ENCODE measurements at places on chromosomes 7 and 10.

- DNase-seq = no peak
Measured at GRCh38 chr7:91169830-91170191, 94.4 kb upstream of the FZD1 start.

DNA sequence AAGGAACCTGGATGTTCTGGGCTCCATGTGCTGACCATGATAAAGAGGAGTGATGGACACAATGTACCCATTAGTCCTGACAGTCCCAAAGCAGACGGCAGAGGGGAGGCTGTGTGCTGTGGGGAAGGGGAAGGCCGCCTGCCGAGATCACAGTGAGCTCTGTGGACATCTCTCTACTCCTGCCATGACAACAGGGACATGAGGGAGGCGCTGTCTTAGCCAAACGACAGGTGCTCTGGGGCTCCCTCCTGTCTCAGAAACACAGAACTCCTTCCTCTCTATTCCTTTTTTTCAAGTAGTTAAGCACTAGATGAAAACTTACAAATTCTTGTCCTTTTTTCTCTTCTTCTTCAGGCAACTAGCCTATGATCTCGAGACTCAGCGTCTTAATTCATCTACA lies 113.1 kb downstream of the RNF32 start:
- DNase-seq = no peak

DNA sequence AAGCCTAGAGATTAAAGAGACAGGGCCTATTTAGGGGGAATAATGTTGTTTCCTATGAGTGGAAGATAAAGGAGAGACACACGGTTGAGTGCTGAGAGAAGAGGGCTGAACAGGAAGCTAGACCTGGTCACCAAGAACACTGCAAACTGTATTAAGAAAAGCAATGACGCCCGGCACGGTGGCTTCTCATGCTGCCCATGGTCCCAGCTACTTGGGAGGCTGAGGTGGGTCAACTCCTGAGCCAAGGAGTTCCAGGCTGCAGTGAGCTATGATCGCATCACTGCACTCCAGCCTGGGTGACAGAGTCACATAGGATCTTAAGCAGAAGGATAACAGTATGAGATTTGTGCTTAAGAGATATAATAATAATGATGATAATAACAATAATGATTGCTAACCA lies 19.7 kb upstream of the OTUD1 start:
- DNase-seq = no peak

- DNase-seq = no peak
Measured at GRCh38 chr7:91685544-91685943, 195.0 kb downstream of the MTERF1 start.

GRCh38 chr7:133550145-133550544 lies 297.3 kb downstream of the EXOC4 start:
- no peak for DNase-seq

DNA sequence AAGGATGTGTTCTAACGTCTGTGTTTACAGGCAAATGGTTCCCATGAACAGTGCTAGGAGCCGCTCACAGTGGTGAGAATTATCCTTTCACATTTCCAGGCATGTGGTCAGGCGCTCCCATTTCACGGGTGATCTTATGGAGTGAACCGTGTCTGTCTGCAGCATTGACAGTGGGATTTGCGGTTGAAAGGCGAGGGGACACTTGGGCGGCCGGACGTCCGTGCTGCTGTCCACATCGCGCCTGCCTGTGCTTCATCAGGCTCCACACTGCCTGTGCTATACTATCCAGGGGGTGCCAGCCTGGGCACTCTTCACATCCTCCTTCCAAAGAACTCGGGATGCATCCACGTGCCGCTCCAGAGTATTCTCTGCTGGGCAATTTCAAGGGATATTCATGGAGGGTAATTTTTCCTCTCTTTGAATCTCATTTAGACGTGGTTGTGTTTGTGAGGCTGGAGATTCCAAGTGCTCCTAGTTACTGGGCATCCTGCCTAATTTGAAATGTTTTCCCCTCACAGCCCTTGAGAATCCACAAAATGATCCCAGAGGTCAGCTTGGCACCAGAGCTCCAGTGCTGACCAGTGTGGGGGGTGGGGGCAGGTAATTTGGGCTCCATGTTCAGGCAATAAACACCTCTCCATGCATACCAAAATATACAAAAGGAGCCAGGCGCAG lies 61.9 kb upstream of the EBF3 start:
- no peak for DNase-seq
